ENCODE measurements at places on chromosomes 5 and 9. TPM values are rescaled to one million over a fixed set of nuclear protein-coding genes. Genes with fewer than 3 reads are reported as not detected.

Gene FGFR4
- 2.4 TPM for total RNA-seq

Gene FST
- 84.8 TPM for total RNA-seq

Gene NR2F1-AS1
- 17.7 TPM for total RNA-seq

Gene ADAMTSL2
- total RNA-seq, result not detected

Gene PCDHGA12
- total RNA-seq, result 0.20 TPM

Gene F2RL2
- total RNA-seq, result 37.5 TPM

Gene CAMK4
- 0.10 TPM for total RNA-seq

Gene RMND5B
- 25.2 TPM for total RNA-seq

Gene IFNK
- not detected for total RNA-seq

Gene CYLC2
- not detected for total RNA-seq

Gene KIF4B
- not detected for total RNA-seq

Gene AGXT2
- not detected for total RNA-seq

Gene PCDHA1
- 0.12 TPM for total RNA-seq

Gene CDC20B
- not detected for total RNA-seq

Gene IFNA13
- not detected for total RNA-seq

Gene NDUFS4
- total RNA-seq, result 227 TPM

Gene SPINK5
- not detected for total RNA-seq

Gene TAS2R1
- not detected for total RNA-seq
